ENCODE measurements at places on chromosomes 4 and X.

GRCh38 chr4:185213877-185214276 is 4.5 kb downstream of the SNX25 start:
- no peak for DNase-seq

DNA sequence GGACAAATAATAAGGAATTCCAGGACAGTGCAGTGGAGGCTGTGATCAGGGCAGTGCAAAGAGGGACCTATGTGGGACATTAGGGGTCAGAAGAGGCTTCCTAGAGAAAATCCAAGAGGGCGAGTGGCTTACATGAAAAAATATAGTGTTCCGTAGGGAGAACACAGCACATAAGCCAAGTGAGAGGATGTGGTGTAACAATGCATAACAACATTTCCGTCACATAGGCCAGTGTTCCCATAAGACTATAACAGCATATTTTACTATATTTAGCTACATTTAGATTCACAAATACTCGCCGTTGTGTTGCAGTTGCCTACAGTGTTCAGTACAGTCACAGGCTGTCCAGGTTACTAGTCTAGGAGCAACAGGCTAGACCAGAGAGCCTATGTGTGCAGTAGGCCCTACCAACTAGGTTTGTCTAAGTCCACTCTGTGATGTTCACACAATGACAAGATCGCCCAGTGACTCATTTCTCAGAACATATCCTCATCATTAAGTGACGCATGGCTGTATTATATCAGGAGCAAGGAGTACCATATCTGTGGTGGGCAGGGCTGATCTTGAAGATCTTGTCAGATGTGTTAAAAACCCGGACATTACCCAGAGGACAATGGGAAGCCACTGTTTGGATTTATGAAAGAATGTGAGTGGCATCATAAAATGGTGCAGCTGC is 74.0 kb upstream of the TBL1X start:
- no peak for DNase-seq

- no peak for DNase-seq
Measured at GRCh38 chr4:123580981-123581664, 184.5 kb downstream of the SPRY1 start.

DNA sequence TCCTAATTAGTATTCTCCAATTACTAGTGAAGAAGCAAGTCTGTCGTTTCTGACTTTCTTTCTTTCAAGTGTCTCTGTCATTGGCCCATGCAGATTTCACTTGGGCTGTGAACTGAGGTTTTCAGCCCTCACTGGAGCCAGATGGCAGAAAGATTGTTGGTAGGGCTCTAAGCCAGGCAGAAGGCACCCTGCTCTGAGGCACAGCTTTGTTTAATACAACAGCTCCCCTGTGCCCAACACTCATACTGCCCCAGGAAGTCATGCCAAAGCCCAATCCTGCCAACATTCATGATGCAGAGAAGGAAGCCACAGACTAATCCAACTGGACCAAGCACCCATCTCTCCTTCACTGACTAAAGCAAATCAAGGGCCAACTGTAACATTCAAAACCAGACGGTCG is 117.1 kb upstream of the FRG1 start:
- no peak for DNase-seq

DNA sequence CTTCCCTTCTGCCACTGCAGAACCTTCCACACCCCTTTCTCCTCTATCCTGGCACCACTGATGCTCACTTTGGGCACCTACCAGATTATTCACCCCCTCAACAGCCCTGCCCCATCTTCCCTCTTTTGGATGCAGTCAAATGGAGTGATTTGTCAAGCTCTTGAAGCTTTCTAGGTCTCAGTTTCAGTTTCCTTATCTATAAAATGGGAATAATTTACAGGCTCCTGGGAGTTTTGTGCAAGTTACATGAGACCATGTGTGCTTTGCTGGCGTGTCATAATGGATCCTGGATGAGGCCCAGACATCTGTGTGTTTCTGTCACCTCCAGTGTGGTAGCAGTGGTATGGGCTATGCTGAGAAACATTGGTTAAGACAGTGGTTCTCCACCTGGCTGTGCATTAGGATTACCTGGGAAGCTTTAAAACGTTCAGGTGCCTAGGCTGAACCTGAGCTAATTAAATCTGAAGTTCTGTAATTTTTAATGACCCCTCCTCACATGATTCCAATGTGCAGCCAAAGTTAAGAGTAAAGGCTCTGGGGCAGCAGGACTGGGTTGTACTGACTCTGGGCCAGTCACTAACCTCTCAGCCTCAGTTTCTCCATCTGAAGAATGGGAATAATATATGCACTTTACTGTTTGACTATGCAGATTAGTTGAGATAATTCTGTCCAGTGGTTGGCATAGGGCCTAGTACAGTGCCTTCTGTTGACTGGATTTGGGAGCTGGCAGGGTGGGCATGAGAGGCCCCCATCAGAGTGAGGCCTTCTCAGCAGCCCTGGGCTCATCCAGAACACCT is 6.8 kb upstream of the MGST2 start:
- DNase-seq = no peak

DNA sequence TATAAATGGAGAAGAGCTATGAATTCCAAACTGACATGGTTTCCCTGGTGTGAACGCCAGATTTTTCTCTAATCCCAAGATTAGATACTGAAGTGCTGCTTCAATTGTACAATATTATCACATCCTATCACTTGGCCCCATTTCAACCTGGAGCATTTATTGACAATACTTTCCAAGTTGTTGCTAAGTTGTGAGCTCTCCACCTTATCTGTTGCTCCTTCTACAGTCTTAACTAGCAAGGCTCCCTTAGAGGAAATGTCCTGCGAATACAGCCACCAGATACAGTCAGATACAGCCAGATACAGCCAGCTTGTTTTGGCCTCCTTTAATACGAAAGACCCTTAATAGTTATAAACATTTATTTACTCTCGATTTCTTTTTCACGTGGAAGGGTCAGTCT is 466.3 kb upstream of the FAM241A start:
- no peak for DNase-seq
